ENCODE measurements at places on chromosomes 13 and 19. TPM values are rescaled to one million over a fixed set of nuclear protein-coding genes. Genes with fewer than 3 reads are reported as not detected.
A peak's percentile ranks its signal among the peaks of the same experiment; 100 is the strongest.

Gene GJB2
- total RNA-seq: 0.28 TPM

Gene TMEM255B
- 2.1 TPM for total RNA-seq

Gene SYNE4
- 20.4 TPM for total RNA-seq

Gene MRPL4
- total RNA-seq: 99.3 TPM

Gene ZNF709
- total RNA-seq: 2.1 TPM

Gene C5AR2
- not detected for total RNA-seq

Gene NLRP7
- total RNA-seq: 1.1 TPM

Gene XAB2
- total RNA-seq: 50.6 TPM

Gene MTUS2
- 0.42 TPM for total RNA-seq

Gene TMEM221
- total RNA-seq: 1.4 TPM

Gene RASAL3
- total RNA-seq: 1.9 TPM

Gene SIGLEC10
- total RNA-seq: not detected

Gene ZNF563
- 1.9 TPM for total RNA-seq

Gene KIR3DL1
- not detected for total RNA-seq

DNA sequence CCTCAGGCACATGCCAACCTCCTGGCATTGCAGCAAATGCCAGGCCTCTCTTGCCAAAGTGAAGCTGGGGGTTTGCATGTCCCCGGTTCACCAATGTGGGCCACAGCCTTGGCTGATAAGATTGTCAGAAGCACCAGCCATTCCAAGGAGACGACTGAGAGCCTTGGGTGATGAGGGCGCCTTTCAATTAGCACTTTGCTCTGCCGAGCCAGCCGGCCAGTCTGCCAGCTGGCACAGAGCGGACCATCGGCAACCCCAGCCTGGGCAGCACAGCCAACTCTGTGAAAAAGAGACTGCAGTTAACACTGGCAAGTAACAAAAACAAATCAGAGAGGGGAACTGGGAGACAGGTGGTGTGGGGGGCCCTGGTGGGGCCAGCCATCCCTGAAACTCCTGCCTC lies 67.3 kb downstream of the EFNB2 start:
- no peak for DNase-seq

GRCh38 chr13:53782488-53782961 lies 753.9 kb downstream of the OLFM4 start:
- DNase-seq: peak; percentile 33

DNA sequence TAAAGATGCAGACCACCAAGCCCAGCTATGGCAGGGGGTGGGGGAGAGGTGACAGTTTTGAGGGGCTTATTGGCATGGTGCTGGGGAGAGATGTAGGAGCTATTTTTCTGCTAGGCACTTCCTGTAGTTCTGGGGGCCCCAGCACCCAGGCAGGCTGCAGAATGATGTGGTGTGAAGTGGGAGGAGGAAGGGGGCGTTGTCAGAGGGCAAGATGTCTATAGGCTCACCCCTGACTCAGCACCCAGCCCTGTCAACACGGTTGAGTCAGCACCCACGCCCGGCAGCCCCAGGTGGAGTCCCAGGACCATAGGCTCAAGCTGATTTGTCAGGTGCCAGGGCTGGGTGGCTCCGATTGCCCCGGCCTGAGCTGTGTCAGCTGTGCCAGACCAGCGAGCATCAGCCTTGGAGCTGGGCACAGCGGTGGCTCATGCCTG lies 5.8 kb downstream of the KLF2 start:
- DNase-seq: no peak

DNA sequence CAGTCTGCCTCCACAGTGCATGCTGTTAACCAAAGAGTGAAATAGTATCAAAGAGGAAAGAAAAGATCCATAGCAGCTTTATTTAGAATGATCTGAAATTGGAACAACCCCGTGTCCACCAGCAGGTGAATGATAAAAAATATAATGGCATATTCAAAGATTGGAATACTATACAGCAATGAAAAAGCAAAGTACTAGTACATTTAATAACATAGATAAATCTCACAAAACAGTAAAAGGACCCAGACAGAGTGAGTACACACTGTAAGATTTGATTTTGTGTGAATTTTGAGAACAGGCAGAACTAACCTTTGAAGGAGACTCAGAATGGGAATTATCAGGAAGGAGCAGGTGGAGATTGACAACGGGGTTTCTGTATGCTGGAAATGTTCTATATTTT lies 837 bp upstream of the CD209 start:
- DNase-seq: no peak

GRCh38 chr13:19622193-19622592 lies 11.3 kb upstream of the MPHOSPH8 start:
- DNase-seq: no peak

- DNase-seq: peak; percentile 62
Observed at GRCh38 chr13:51935326-51936171, 73.8 kb downstream of the CCDC70 start.

- DNase-seq: no peak
Observed at GRCh38 chr19:58052256-58052655, 6.8 kb upstream of the ZNF135 start.

GRCh38 chr13:21071924-21072323 lies 10.5 kb upstream of the LATS2 start:
- no peak for DNase-seq

- peak; percentile 43 for DNase-seq
Observed at GRCh38 chr13:98143157-98143553, 261 bp downstream of the FARP1 start.

GRCh38 chr13:91052876-91053275 lies 294.6 kb upstream of the MIR17HG start:
- DNase-seq: no peak

DNA sequence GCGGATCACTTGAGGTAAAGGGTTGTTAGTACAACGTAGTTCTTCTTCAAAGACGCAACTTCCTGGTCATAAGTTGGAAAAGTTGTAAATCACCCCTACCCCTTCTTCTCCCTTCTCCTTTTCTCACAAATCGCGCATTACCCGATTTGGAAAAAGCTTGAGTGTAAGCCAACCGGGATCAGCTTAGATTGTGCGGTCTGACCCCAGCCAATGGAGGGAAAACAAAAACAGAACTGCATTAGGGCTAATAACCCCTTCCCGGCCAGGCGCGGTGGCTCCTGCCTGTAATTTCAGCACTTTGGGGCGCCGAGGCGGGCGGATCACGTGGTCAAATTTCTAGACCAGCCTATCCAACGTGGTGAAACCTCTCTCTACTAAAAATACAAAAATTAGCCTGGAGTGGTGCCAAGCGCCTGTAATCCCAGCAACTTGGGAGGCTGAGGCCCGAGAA lies 806 bp downstream of the ZNF90 start:
- DNase-seq: no peak

DNA sequence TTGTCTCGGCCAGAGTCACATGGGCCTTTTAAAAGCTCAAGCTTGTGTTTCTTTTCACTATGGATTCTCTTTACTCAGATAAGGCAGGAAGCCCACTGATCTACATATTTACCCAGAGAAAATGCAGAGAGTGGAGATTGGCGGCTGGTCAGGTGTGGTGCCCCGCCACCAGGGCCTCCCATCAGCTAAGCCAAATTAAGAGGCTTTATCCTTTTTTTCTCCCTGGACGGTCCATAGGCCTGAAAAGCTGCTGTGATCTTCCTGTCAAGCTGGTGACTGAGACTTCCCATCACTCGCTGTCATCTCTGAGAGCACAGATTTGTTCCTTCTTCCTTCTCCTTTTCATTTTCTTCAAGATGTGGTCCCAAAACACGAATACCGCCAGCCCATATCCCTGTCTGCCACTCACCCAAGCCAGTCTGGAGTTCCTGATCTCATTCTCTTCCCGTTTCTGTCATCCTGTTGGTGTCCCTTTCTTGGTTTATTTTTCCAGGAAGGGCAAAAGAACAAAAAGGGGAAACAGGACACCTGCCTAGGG lies 1.9 kb downstream of the SAFB start:
- DNase-seq: no peak

DNA sequence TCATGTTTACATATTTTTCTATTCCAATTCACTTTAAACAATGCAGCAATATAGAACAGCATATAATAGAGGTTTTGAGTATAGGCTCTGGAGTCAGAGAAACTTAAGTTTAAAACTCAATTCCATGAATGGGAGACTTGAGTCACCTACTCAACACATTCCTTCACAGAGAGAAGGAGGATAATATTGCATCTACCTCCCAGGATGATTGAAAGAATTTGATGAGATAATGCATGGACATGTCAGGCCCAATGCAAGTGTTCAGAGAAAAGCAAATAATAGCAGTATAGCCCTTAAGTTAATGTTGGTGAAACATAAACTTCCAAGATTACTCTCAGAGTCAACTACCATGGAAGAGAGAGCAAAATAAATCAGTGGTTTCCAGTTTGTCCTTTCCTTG lies 170.2 kb downstream of the DCLK1 start:
- DNase-seq: no peak

- no peak for DNase-seq
Observed at GRCh38 chr13:80214050-80214449, 126.9 kb downstream of the SPRY2 start.

DNA sequence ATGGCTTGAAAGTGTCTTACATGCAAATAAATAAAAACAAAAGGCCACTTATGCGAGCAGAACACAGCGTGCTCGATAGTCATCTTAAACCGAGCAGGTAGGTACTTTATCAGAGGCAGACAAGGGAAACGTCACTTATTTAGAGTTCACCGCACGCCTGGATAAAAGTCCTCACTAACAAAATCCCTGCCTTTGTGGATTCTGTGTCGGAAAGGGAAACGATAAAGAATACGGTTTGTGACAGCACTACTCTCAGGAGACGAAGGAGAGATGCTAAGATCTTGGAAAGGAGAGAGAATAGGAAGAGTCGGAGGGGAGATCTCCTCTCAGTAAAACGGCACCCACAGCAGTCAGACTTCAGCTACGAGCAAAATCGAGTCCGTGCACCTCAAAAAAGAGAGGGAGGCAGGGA lies 581 bp downstream of the RCBTB1 start:
- no peak for DNase-seq

GRCh38 chr19:38684078-38684861 lies 36.8 kb downstream of the ACTN4 start:
- DNase-seq: peak; percentile 46

DNA sequence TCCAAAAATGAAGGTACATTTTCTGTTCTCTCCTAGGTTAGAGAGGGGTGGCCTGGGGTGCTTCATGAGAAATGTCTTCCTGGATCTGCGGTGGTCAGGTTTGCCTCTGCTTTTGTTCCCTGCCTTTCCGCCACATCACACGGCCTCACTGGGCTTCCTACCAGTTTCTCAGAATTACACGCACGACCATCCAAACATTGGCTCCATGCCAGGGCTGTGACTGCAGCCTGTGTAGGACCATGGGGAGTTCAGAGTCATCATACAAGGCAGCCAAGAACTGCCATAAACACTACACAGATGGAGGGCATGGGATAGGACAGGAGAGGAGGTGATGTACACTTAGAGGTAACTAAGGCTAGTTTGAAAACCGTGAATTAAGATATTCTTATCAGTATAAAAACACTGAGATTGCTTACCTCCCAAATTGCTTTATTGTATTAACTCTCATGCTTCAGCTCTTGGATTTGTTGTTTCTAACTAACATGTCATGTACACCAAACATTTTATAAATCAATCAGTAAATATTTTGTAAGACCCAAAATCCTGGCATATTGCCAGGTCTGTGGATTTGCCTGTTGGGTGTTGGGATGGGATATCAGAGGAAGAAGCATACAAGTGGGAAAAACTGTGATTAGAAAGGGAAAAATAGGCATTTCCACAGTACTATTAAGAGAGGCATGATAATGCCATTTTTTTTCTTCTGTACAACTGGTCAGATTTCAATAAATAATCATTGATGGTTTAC lies 45.2 kb downstream of the CDADC1 start:
- DNase-seq: no peak

DNA sequence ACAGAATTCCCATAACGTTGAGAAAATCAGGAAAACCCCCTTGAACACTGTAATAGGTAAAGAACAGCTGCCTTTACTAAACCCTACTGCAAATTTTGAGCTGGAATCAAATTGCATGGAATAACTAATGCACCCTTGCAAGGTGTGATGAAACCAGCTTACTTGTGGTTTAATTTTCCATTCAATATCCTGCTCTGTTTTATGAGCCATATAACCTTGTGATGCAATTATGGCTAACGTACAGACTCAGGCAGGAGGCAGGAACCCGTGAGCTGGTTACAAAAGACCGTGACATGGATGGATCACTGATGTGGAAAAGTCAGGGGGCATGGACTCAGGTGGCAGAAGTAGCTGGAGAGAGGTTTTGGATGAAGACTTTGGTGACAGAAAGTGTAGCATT lies 438.6 kb downstream of the COG6 start:
- DNase-seq: no peak

DNA sequence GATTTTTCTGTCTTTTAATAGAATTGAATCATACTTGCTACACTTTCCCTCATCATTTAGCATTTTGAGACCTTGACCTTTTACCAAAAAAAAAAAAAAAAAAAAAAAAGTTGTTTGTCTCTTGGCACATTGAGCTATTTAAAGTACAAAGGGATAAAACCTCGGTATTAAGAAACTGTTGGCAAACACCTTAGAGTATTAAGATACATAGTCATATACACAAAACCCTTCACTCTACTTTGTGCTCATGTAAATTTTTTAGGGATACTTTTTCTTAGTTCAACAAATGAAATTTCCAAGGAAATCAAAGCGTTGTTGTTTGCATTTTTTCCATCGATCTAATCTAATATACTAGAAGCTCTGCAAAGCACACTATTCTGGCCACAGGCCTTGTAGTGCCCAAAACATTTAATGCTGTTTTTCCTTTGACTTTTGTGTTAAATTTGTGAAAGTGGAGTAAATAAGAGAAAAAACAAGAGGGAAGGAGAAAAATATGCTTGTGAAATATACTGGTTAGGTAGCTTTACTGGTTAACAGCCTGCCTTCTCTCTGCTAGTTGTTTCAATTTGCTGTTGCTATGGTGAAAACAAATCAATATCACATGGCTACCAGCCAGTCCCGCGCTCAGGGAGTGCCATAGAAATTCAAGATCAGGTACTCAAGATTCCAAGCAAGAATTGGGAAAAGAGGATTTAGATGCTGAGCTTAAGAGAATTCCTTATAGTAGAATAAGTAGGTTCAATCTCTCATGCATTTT lies 2.6 kb downstream of the MBNL2 start:
- DNase-seq: no peak

- no peak for DNase-seq
Observed at GRCh38 chr13:34583181-34583580, 358.9 kb upstream of the NBEA start.

- DNase-seq: no peak
Observed at GRCh38 chr19:47271949-47272348, 2.7 kb upstream of the INAFM1 start.
